ENCODE measurements at places on chromosomes 12 and 14. TPM values are rescaled to one million over a fixed set of nuclear protein-coding genes. Genes with fewer than 3 reads are reported as not detected.

DNA sequence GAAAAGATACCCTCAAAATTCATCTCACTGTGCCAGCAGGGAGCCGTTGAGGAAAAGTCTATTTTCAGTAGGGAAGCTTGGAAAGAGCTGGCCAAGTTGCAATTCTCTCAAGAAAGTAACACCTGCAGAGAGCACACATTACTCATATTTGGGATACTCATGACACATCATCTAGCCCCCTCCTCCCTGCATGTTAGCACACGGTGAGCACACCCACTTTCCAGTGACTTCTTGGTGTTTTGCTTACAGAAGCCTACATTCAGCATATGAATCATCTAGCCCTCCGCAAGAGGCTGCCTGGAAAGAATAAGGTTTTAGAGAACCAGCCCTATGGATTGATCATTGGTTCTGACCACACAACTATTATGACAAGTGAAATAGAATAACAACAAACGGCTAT is 124.5 kb downstream of the PTPRO start:
- DNase-seq = no peak

- DNase-seq = peak; percentile 80
Observed at GRCh38 chr14:95516554-95517181, at the start of gene SYNE3. Gene SYNE3, minus strand, starts transcription at chr14:95516650. Its CDS starts 40,829 bp downstream, at chr14:95475821.

GRCh38 chr14:103801459-103801858 is 45.9 kb downstream of the PPP1R13B start:
- no peak for DNase-seq

DNA sequence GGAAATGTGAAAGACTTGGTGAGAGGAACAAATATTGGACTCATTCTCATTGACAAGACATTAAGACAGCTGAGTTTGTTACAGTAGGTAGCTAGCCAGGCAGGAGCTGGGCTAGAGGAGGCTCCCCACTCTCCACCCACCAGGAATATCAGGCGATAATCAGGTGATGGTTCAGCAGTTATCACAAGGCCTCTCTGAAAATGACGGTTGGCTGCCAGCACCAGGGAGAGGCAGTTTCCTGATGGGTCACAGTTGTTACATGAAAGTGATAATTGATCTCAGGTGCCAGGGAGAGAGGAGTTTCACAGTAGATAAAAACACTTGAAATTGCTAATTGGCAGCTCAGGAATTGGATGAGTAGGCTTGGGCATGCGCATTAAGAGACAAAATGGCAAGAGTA is 116.5 kb downstream of the TMTC2 start:
- no peak for DNase-seq

Gene NKX2-8
- total RNA-seq = not detected

DNA sequence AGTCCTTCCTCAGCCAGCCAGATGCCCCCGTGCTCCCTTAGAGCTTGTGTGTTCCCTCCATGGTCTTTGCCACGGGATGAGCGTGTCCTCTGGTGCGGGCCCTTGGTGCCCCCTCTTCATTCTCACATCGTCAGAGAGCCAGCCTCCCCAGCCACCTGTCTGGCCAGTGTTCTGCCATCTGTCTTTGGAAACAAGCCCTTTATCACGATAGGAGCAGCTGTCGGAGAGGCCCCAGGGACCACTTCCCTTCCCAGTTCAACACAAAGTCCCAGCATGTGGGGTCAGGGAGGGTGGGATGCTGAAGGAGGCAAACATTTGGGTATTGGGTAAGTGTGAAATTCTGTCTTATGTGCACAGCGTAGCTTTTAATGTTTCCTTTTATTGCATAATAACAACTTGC is 44.5 kb downstream of the DYNC1H1 start:
- no peak for DNase-seq

Gene MBIP
- 26.1 TPM for total RNA-seq

Gene KERA
- total RNA-seq = not detected

- DNase-seq = no peak
Observed at GRCh38 chr12:47281667-47282171, 202.0 kb upstream of the AMIGO2 start.

- DNase-seq = no peak
Observed at GRCh38 chr14:22651586-22651985, 7.4 kb upstream of the OR6J1 start.

DNA sequence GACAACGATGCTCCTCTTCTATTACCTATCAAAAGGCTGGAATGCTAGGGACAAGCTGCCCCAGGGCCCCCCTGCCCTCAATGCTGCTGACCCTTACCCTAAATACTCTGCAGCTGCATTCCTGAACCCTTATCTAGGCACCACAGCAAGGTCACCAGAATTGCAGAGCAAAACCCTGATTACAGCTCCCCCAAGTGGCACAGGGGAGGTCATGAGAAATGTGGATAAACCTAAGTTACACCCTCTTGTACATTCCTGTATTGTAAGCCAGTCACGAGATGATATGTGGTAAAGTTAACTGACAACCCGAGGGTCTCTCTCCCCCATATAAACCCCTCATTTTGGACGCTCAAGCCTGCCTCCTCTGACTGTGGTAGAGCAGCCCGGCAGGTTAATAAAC is 411.8 kb upstream of the STXBP6 start:
- no peak for DNase-seq

- DNase-seq = no peak
Observed at GRCh38 chr14:51442513-51443175, 202.6 kb downstream of the TMX1 start.

DNA sequence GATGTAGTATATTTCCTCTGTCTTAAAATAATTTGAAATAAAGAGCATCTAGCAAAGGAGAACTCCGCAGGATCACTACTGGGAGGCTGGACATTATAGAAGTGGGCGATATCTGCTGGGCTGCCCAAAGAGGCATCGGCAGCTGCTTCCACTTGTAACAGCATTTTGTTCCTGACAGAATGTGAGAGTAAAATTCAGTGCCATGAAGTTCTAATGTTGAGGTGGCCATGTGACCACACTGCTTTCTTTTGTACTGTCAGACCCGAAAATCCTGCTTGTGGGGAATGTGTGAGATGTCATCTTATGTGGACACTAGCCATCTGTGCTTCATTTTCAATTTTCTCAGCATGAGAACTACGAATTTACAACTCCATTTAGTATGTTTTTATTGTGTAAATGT is 151.9 kb downstream of the ACSS3 start:
- no peak for DNase-seq

DNA sequence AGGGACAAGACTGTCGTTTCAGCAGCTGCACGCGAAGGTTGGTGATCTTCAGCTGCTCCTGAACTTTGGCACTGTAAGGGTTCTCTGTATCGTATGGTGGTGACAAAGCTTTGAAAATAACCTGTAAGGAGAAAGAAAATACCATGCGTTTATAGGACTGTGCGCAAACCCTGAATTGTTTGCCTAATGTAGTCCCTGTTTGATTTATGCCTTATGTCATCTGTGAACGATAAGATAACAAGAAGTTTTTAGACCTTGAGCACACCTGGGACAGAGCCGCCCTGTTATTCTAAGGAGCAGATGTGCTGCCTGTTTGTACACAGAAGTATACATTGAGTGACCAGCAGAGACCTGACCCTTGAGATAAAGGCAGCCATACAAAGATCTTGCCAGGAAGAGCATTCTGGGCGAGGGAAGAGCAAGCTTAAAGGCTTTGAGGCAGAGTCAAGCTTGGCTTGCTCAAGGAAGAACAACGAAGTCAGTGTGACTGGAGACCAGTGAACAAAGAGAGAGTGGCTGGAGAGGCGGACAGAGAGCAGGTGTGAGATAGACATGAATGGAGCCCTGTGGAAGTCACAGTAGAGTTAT is 52.4 kb downstream of the NTN4 start:
- DNase-seq = no peak

DNA sequence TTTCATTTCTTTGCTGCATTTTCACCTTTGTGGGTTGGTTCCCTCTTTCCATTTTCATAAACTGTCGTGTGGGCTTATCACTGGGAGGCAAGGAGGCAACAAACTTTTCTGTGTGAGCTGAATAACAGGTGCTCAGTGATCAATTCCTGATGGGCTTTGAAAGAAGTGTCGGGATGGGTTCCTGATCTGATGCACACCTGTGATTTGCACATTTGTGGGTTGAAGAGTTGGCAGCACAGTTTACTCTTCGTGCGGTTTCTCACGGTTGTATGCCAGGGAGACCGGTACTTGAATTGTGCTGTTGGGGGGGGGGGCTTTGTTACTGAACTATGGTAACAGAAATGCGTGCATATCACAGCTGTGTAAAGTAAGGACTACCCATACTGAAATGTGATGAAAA is 16.0 kb upstream of the ASPG start:
- no peak for DNase-seq

GRCh38 chr12:48810903-48811431 is 7.3 kb upstream of the CACNB3 start:
- no peak for DNase-seq

Gene POU6F1
- total RNA-seq = 9.4 TPM

DNA sequence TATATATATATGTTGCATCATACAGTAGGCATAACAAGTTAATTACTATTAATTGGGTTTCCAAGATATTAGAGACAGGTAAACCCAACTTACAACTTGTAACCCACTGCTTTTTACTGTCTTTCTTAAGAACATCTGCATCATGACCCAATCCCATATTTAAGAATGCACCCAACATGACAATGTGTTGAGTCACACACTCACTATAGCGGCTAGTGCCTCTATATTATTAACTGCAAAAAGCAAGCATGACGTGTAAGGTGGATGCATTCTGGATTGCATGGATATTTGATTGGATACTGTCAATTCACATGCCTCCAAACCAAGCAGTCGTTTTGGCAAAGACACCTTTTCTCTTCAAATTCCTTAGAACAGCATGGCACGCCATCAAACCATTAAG is 68.2 kb downstream of the KSR2 start:
- DNase-seq = no peak

DNA sequence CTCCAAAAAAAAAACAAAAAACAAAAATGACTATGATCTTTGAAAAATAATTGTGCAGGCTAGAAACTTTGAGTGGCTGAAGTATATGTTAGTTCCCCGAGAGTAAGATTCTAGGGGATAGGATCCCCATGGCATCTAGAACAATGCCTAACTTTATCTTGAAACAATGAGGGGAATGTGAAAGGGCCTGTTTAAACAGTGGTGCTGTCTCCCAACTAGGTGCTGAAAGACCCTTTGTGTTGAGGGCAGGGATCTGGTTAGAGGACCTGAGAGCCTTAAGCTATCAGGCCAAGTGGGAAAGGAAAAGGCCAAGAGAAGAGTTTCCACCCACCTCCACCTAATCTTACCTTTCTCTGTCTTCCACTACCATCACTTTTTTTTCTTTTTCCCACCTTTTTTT is 6.8 kb upstream of the YLPM1 start:
- DNase-seq = no peak

DNA sequence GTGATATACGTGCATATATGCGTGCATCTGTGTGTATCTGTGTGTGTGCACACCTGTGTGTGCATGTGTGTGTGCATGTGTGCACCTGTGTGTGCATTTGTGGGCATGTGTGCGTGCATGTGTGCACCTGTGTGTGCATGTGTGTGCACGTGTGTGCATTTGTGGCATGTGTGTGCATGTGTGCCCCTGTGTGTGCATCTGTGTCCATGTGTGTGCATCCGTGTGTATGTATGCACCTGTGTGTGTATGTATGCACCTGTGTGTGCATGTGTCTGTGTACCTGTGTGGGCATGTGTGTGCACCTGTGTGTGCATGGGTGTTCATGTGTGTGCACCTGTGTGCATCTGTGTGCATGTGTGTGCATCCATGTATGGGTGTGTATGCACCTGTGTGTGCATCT is 167.8 kb upstream of the SFSWAP start:
- no peak for DNase-seq

- no peak for DNase-seq
Observed at GRCh38 chr12:1277905-1278304, 286.9 kb downstream of the ERC1 start.

DNA sequence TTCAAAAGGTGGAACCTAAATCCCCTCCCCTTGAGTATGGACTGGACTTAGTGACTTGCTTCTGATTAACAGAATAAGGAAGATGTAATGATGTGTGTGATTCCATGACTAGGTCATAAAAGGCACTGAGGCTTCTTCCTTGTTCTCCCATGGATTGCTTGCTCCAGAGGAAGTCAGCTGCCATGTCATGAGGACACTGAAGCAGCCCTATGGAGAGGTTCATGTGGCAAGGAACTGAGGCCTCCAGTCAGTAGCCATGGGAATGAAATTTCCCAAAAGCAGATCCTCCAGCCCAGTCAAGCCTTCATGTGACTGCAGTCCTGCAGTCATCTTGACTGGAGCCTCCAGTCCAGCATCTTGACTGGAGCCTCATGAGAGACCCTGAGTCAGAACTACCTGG is 10.7 kb downstream of the TMBIM4 start:
- DNase-seq = no peak

GRCh38 chr14:68594737-68595380 is 198.0 kb downstream of the ZFP36L1 start:
- DNase-seq = peak; percentile 36

DNA sequence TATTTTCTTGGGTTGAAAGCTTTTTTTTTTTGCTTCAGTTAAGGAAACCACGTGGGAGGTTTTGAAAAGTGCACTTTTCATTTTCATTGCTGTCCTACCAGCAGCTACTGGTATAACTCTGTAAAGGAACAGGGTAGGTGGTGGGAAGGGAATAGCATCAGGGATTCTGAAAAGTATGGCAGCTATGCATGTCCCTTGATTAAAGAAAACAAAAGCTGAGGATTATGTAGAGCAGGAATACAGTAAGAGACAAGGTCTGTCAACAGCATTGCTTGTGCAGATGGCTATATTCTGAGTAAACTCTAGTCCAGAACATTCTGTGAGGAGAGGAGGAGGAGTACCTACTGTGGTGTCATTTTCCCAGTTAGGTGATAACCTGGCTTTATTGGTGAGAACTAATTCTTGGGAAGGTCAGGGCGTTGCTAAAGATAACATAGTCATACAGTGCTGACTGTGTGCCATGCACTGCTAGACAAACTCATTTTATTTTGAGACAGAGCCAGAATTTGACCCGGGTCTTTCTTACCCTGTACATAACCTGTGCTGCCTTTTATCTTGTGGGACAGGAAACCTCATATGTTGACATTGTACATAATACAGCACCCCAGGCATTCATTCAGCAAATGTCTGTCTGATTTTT is 80.3 kb upstream of the TRAF3 start:
- DNase-seq = no peak

DNA sequence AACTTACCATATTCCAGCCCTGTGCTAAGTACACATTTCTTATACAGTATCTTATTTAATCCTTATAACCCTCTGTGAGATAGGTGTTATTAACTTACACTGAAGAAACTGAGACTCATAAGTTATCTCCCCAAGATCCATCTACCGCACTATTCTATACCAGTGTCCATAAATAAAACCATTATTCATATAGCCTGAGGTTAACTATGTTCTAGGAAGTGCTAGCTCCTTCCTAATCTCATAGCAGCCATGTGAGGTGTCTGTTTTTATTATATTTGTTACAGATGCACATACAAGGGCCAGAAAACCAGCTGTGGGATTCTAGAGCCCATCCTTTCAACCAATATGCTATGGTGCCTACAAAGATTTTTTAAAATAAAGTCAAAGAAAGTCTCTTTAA is 100.3 kb upstream of the RAP1B start:
- no peak for DNase-seq

- no peak for DNase-seq
Observed at GRCh38 chr12:108147279-108147678, 18.2 kb downstream of the WSCD2 start.

GRCh38 chr14:90303473-90303872 is 28.3 kb downstream of the NRDE2 start:
- no peak for DNase-seq

Data from suprapubic skin (tissue), 4 donors.